ENCODE measurements at places on chromosomes 16 and 17.

DNA sequence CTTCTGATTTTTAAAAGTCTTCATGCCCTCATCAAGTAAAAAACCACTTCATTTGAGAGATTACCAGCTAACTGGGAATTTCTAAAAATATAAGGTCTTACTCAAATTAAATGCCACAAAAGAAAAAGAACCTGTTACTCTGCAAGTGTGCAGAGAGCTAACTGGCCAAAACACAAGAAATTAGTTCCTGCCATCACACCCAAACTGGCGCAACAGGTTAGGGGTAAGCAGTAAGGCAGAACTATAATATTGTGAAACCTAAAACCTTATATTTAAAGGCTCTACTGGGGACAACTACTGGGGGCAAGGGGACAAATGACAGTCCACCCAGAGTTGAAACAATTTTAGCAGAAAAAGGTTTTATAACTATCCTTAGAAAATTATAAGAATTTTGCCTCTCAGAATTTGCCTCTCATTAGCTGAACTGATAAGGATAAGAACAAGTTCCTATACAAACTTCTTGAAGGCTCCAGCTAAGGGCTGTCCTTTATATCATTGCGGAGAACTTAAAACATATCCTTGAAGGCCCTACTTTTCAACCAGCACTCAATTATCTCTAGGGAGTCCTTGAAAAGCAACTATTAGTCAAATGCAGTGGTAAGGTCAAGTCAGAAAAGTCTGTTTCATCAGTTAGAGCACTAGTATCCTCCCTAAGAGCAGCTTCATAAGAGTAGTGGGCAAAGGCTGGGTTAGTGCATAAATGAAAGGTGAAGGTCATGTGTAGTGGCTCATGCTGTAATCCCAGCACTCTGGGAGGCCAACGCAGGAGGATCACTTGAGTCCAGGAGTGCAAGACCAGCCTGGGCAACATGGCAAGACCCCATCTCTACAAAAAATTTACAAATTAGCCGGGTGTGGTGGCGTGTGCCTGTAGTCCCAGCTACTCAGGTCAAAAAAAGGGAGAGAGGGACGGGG, 31.5 kb downstream of the SMURF2 start:
- no peak for DNase-seq

DNA sequence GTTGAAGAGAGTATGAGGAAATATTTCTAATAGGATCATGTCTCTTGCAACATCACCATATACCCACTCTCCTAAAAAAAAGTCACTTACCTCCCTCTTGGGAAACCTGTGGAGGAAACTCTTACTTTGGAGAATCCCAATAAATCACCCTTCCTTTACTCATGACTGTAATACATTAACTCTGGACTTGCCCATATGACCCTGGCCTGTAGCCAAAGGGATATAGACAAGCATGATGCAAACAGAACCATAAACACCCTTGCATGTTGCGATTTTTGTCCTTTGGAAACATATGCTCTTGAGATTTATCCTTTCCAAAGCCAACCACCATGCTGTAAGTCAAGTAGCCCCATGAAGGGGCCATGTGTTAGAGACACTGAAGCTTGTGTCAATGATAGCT, 19.5 kb downstream of the CDH11 start:
- DNase-seq, result no peak

GRCh38 chr17:72489272-72489641, 368.4 kb downstream of the SOX9 start:
- DNase-seq, result no peak

DNA sequence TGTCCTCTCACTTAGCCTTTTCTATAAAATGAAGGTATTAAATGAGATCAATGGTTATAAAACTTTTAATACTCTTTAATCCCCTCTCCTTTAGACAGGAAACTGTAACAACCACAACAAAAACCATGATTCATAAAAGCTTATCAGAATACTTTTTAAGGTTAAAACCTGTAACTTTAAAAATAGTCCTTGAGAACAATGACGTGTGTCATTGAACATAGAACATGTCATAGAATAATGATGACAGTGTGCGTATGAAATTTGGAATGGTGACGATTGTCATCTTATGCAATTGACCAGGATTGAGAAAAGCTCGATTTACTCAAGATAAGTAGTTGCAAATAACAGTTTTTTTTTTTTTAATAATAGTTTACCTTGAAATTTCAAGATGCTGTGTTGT, 94.1 kb downstream of the PLCG2 start:
- DNase-seq, result no peak

DNA sequence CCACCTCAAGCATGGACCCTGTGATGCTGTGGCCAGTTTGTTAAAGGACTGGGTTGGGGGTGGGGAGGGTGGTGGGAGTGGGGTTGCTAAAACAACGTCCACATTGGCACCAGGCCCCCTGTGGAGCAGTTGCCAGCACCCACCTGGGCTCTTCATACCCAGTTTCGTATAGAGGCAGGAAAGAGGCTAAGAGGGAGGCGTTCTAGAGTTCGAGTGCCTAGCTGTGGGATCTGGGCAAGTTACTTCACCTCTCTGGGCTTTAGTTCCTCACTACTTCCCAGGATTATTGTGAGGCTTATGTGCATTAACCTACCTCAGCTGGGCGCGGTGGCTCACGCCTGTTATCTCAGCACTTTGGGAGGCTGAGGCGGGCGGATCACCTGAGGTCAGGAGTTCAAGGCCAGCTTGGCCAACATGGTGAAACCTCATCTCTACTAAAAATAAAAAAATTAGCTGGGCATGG, 1.4 kb downstream of the MFAP4 start:
- no peak for DNase-seq

- no peak for DNase-seq
Measured at GRCh38 chr16:57026778-57027062, 37.4 kb downstream of the NLRC5 start.
